Natural killer cell (primary cell): ENCODE measurements at places on chromosomes 7 and 10.

GRCh38 chr10:123583639-123584418 is 82.3 kb upstream of the GPR26 start:
- DNase-seq = no peak

DNA sequence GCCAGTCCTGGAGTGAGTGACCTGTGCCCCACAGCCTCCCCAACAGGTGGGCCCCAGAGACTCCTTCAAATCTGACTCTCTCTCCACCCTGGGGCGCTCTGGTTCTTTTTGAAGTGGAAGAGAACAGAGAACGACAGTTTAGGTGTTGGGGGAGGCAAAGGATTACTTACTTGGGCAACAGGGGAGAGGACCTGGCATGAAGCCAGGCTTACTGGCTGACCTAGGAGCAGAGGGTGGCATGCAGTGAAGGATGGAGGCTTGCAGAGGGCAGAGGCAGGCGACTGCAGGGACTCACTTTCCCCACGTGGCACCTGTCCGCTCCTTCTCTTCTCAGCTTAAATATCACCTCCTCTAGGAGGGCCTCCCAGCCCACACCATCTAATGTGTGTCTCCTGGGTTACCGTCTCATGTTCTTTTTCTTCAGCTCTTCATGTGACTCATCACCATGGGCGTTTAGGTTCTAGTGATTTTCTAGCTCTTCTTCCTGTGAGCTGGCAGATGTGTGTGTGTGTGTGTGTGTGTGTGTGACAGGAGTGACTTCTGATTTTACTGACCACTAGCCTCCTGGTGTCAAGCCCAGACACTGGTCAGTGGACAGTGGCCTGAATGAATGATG is 15.5 kb downstream of the LZTS2 start:
- no peak for DNase-seq

GRCh38 chr10:11682851-11683250 is 59.3 kb upstream of the ECHDC3 start:
- DNase-seq = no peak

- no peak for DNase-seq
Measured at GRCh38 chr10:99975942-99976809, 33.6 kb downstream of the DNMBP start.

- no peak for DNase-seq
Measured at GRCh38 chr7:69610374-69611084, 12.3 kb downstream of the AUTS2 start.

- no peak for DNase-seq
Measured at GRCh38 chr7:45085619-45086200, 3.1 kb downstream of the NACAD start.

DNA sequence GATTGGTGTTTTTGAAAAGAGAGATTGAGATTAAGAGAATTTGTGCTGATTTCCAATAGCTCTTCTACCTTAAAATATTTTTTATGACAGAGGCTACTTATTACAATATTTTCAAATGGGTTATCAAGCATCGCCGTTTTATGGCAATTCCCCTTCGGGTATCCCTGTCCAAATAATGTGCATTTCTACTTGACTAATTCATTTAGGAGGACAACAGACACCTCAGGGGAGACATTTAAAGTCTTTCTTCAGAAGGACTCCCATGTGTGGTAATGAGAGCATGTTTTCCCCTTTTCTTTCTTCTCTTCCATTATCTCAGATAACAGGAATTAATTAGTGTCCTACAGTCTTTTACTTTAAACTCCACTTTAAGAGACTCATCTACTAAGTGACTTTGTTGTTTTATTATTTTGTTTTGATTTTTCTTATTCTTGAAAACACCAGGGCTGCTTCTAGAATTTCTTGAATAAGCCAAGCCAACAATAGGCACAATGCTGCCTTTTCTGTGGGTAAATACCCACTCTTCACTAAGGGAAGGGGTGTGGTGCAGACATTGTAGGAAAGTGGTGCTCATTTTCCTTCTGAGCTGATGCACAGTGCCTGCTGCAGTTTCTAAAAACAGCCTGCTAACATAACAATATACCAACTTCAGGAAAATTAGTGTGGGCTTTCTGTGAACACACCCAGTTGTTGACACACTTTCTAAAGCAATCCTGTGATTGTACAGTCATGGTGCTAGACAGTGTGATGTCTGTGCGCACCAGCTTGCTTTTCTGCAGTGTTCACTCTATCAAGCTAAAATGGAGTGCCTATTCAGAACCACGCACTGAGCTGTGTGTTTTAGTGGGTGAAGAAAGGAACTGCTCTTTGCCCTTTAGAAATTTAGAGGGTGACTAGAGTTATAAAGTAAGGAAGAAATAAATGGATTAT is 597.7 kb downstream of the NRG3 start:
- no peak for DNase-seq

GRCh38 chr7:23863209-23863787 is 153.3 kb downstream of the STK31 start:
- DNase-seq = no peak

- DNase-seq = no peak
Measured at GRCh38 chr10:132109341-132110110, 43.8 kb downstream of the JAKMIP3 start.

- DNase-seq = no peak
Measured at GRCh38 chr10:13449296-13449695, 79.5 kb downstream of the BEND7 start.
